ENCODE measurements at places on chromosomes 4 and X.

DNA sequence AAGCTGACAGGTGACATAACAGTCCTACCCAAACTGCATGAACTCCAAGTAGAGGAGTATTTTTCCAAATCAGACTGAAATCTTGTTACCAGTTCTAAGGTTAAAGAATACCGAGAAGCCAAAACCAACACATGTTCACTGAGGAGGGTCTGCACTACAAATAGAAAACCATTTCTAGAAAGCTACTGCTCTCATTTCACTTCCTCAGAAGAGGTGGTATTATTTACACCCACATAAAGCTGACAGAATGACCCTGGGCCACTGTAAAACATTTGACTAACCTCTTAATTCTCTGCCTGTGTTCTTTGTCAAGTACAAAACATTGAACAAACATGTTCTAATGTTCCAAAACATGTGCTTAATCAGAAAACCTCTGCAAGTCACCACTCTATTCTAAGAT is 95.8 kb downstream of the IQCM start:
- ATAC-seq = no peak

DNA sequence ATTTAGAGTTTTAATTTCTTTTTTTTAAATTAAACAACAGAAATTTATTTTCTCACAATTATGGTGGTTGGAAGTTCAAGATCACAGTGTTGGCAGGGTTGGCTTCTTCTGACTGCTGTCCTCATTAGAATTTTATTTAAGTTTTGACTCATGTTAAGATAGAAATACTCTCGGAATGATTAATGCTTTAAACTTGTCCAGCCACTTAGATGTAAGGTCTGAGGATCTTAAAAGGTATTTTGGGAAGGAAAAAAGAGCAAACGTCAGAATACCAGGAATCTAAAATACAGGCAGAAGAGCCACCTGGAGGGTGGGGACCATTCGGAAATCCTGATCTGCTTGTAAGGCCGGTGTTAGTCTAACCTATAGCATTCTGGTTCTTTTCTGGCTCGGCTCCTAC is 423.0 kb upstream of the MAGEB2 start:
- no peak for ATAC-seq

GRCh38 chrX:14590216-14590615 is 60.9 kb downstream of the GLRA2 start:
- ATAC-seq = no peak

GRCh38 chr4:108988464-108989195 is 225.8 kb upstream of the ETNPPL start:
- no peak for ATAC-seq

GRCh38 chr4:129345609-129346008 is 249.7 kb downstream of the C4orf33 start:
- no peak for ATAC-seq

- ATAC-seq = peak; percentile 36
Measured at GRCh38 chrX:9464435-9465371, at the start of gene TBL1X. TSS of gene TBL1X (plus strand) at chrX:9465058. CDS start at chrX:9653587, 188,529 bp downstream.

- ATAC-seq = peak; percentile 15
Measured at GRCh38 chrX:25020391-25020904, 4.7 kb upstream of the ARX start.

- ATAC-seq = peak; percentile 90
Measured at GRCh38 chr4:113645771-113646441, 115.6 kb downstream of the CAMK2D start.

GRCh38 chr4:185634066-185634652 is 98.9 kb upstream of the PDLIM3 start:
- no peak for ATAC-seq

DNA sequence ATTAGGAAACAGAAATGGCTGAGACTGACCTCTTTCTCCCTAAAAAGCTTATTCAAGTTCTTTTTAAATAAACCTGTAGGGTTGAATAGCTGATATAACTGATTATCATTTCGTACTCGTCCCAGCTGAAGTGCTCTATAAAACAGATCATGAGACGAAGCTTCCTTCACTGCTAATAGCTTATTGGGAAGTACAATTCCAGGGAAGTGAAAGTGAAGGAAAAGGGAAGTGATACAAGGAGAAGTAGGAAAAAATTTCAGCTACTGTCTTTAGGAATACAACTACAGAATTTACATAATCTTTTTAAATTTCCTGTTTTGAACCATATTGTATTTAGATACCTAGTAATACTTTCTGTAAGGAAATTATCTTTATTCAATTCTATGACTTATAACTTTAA is 103.0 kb downstream of the SNCA start:
- ATAC-seq = no peak

DNA sequence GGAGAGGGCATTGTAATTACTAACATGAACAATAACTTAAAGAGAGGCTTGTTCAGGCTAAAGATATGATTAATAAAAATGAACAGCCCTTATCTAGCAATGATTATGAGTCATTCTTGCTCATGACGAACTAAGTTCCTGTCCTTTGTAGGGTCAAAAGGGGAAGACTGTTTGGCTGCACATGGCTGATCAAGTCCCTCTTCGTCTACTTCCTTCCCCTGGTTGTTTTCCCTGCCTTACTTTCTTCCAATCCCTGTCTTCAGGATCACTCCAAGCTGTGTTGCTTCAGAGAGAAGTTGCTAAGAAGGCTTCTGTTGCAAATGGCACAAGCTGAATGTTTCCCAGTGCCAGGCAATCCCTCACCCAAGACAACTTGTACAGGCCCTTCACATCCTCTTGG is 115.0 kb upstream of the HS3ST1 start:
- ATAC-seq = peak; percentile 57

DNA sequence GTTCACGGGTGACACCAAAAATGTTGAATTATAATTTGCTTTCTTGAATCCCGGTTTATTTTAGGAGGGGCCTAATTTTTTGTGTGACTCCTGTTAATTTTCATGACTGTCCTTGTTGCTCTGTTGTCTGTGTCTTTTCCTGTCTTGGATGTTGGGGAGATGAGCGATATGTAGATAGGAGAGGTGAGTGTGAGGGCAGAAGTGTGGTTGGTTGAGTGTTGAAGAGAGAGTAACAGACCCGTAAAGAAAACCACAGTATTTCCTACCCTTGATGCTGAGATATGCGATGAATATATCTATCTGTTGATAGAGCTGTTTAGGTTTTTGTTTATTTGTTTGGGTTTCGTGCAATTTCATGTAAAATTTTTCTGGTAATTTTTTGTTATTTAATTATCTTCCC is 70.5 kb downstream of the CPE start:
- ATAC-seq = no peak

- no peak for ATAC-seq
Measured at GRCh38 chr4:40414673-40415072, 79.5 kb downstream of the CHRNA9 start.

- ATAC-seq = peak; percentile 92
Measured at GRCh38 chrX:54529552-54530356, at the start of gene GNL3L. TSS of gene GNL3L (plus strand) at chrX:54530219. CDS start at chrX:54532567, 2,348 bp downstream.

- no peak for ATAC-seq
Measured at GRCh38 chr4:172104539-172104938, 291.3 kb downstream of the GALNTL6 start.

GRCh38 chr4:1523907-1524636 is 117.8 kb upstream of the NKX1-1 start:
- no peak for ATAC-seq

DNA sequence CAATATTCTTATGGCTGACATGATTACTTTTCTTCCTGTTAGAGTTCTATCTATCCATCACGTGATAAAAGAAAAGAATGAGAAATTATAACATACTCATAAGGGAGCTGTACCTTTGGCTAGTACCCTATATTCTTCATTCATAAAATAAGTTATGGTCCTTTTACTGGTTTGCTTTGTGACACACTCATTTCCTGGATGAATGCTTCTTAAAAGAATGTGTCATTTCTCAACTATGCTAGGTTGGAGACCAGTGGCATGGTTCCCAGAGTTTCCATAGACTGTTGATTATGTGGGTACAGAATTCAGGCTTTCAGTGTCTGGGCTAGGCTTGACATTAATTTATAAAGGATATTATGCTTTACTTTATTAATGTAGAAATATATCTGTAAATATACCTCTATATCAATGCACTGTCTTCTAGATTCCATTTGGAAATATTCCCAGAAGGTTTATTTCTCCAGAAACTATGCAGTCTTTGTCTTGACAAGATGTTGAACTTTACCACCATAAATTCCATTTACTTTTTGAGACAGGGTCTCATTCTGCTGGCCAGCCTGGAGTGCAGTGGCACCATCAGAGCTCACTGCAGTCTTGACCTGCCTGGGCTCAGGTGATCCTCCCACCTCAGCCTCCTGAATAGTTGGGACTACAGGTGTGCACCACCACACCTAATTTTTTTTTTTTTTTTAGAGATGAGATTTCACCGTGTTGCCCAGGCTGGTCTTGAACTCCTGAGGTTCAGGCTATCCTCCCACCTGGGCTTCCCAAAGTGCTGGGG is 23.8 kb downstream of the NUDT6 start:
- ATAC-seq = peak; percentile 63

DNA sequence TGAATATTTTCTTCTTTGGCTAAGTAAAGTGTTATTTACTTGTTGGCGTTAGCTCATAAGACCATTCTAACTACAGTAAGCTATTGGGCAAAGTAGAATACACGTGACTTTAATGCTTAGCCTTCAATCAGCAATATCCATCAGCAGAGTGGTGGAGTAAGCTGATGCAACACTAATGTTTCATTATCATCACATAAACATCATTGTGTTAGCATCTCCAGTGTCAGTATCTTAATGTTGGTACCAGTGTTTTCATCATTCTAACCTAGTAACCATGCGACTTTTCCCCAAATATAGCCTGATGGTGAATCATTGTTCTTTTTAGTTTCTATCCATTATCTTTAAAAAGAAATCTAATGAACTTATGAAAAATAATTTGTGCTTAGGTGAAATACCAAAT is 48.5 kb downstream of the APOOL start:
- no peak for ATAC-seq

DNA sequence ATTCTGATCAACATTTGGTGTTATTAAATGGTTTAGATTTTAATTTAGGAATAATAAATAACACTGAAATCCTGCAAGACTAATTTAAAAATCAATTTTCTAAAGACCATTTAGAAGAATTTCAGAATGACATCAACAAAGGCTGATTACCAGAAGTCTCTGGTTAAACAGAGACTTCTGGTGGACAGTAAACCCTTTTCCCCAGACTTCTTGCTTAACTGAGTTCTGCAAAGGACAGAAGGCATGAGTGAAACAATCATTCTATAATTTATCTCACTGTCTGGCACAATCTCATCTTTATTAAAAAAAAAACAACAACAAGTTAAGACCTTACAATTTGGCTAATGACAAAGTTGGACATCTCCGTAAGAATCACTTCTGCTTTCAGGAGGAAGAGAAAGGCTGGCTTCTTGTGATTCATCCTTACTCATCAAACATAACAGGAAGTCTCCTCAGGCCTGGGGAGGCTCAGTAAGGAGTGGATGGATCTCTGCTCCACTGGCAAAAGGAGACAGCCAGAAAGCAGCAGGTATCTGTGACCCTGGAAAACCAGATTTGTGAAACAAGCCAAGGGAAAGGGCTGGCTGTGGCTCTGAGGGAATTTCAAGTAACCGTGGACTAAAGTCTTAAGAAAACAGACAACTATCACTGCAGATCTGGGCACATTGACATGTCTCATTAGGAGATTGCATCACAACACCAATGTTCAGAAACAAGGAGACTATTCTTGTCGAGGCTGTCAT is 908 bp upstream of the TLR6 start:
- peak; percentile 96 for ATAC-seq

DNA sequence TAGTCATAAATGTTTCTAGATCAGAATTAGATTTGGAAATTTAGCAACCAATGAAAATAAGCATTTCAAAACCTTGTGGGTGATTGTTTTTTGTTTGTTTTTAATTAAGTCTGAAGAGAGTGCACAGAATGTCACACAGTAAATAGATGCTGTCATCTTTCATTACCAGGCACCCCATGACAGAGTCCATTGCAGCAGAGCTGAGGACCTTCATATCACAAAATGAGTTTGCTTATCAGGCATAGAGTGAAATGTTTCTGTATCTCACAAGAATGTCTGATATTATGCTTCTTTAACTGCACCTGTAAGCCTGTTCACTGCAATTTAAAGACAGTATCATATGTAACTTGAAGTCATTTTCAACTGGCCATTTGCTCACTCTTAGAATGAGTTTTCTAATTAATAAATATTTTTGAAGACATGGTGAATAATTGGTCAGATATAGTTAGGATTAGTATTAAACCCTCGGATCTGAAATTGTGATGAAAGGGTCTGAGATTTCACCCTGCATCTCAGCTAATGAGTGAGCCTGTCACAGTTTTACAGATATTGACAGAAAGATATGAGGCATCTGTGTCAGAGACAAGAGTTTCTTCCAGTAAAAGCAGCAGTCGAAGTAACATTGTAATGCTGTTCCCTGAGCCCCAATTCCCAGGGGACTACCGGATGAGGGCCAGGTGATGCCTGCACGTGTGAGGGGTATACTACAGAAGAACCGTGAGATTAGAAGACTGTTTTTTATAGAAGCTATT is 416.4 kb downstream of the CCSER1 start:
- ATAC-seq = no peak

DNA sequence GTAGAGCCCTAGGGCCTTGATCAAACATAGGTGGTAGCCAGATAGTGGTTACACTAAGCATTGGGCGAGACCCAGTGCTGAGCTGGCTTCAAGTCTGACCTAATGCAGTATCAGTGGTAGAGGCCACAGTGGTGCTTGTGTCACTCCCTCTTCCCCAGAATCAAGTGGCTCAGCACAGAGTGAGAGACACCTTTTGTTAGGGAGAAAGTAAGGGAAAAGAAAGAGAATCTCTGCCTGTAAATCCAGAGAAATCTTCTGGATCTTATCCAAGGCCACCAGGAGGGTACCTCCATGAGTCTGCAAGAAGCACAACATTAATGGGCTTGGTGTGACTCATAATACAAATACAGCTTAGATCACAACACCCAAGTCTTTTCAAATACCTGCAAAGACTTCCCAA is 117.7 kb upstream of the SLC6A14 start:
- ATAC-seq = peak; percentile 59

DNA sequence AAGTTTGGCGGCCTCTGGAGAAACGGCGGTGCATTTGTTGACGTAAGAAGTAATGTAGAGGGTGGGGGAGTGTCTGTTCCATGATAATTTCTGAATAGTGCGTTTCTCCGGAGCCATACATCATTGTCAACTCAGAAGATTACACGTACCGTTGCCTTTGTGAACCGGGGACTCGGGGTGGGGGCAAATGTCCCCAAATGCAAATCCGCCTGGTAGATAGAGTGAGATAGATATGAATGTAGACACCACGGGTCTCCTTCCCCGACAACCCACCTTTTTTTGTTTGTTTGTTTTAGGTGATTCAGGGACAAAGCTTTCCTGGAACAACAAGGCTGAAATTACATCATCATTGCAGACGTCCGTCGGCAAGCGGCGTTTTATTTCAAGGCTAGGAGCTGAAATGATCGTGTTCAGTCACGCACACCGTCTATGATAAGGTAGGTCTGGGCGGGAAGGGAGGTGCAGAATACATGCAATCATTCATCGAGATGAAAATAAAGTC is 96.0 kb upstream of the PPP2R3B start:
- no peak for ATAC-seq

DNA sequence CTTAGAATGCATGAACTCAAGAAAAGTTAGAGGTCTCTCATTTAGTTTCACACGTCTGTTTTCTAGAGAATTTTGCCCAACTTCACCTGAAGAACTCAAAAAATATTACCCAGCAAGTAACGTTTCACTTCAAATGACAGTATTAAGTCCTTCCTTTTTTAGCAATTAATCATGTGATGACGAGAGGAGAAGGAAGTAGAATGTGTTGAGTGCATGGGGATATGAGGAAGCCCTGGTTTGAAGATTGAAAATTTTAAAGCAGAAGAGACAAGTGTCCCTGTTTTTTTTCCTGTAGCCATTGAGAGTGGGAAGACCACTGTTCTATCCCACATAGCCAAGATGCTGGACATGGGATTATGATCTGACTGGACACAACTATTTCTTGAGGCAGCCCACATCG is 406.3 kb upstream of the CPEB2 start:
- ATAC-seq = no peak

GRCh38 chrX:25287521-25287920 is 271.8 kb upstream of the ARX start:
- no peak for ATAC-seq
